ENCODE measurements at places on chromosomes 2 and 18. TPM values are rescaled to one million over a fixed set of nuclear protein-coding genes. Genes with fewer than 3 reads are reported as not detected.

The TMEM200C gene
- 1.7 TPM for total RNA-seq

The ATG16L1 gene
- 39.2 TPM for total RNA-seq

DNA sequence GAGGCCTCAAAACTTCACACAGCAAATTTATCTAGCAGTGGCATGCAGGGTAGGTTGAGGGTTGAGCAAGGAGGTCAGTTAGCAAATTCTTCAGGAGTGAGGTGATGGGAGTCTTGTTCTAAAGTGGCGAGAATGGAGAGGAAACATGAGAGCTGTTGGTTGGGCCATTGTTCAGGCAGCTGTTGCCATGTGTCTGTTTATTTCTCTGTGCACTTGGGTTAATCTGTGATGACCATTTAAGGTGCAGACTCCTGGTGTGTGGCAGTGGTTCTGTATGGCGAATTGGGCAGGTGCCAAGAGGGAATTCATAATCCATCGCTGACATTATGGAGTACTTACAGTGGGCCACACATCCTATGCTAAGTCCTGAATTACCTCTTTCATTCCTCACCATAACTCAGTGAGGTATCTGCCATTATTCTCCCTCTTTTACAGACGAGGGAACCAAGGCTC is 30.4 kb downstream of the TMEM178A start:
- peak; percentile 42 for DNase-seq

DNA sequence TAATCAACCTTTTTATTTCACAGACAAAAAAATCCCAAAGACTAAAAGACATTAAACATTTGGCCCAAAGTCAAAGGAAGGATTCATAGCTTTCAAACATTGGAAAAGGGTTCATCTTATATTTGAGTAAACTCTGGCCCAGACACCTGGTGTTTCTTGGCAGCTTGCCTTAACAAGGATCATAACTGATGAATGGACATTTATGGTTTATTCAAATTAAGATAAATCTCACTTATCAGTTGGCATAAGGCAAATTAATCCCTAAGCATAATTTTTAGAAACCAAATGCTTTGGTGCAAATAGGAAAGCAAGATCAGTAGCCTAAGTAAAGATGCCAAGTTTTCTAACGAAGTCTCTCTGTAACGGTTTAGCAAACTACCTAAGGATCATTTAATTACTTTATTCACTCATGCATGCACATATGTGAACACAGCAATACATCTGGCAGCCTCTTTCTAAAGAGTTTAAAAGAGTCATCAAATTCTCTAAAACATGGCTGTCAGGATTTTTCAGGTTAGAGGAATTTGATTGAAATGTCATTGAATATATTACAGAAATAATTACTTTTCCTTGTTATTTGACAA is 323.4 kb upstream of the RBMS1 start:
- no peak for DNase-seq

DNA sequence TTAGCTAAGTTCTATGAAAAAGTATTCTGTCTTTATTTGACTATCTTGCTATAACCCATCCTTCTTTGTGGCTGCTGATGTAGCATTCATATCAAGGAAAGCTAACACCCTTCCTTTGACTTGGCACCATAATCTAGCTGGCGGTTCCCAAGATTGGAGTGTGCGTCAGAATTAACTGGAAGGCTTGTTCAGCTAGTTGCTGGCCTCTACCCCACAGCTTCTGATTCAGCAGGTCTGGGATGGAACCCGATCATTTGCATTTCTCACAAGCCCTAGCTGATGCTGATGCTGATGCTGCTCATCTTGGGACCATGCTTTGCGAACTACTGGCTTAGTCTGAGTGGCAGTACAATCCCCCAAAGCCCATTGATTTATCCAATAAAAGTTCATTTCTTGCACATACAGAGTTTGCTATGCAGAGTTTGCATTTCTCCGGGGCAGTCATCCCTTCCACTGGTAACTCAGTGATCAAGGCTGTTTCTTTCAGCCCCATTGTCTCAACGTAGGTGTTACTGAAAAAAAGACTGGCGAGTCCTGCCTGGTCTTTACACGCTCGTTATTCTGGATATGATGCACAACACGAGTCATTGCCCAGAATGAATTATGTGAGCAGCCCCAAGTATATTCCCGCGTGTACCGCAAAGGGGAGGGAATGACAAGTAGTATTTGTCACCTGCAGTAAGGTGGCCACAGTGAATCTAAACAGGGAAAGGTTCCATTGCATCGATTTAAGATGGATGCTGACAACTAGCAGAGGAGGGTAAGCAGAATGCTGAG is 96.5 kb downstream of the ZNF532 start:
- no peak for DNase-seq
